ENCODE measurements at places on chromosomes 1 and 21.

- DNase-seq = no peak
Observed at GRCh38 chr1:222061711-222062359, 319.9 kb upstream of the DUSP10 start.

DNA sequence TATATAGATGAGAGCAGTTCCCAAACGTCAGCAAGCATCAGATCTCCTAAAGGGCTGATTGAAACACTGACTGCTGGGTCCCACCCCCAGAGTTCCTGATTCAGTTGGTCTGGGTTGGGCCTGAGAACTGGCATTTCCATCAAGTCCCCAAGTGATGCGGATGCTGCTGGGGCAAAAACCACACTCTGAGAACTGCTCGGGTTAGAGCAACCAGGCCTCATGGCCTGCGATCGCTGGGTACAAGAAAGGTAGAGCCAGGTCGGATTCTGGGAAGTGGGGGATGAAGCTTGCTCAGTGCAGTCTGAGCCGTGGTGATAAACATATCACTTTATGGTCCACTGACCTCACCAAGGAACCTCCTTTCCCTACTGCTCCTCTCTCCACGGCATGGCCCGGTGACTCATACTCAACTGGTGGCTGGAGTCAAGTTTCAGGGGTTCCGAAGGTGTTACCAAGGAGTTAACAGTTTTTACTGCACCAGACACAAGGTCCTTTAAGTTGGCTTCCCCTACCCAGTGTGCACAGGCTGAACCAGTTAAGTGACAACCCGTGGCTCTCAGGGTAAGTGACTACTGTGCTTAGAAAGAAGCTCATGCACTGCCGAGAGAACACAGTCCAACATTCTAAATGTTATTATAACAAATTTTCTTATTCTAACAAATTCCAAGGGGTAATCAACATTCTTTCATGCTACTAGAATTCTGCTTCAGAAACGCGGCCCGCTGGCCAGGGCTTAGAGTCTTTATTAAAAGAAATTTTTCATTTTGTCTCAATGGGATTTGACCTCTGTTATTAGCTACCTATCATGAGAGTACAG lies 153.5 kb downstream of the TGFBR3 start:
- DNase-seq = no peak

- DNase-seq = no peak
Observed at GRCh38 chr1:118275472-118276115, 90.6 kb upstream of the SPAG17 start.

DNA sequence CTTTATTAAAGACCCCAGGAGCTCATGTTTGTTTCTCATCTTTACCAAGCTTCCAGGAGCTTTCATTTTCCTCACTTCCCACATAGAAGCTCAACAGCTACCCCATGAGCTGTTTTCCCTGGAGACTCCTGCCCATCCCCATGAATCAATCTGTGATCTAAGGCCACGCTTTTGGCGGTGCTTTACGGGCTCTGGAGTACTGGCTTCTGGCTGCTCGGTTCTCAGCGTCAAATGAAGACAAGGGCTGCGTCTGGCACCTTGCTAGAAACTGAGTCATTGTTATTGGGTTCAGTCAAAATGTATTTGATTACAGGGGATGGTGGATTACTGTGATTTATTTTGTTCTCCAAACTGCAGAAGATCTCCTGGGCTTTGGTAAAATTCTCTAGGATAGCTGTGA lies 39.9 kb downstream of the ACP6 start:
- DNase-seq = no peak

DNA sequence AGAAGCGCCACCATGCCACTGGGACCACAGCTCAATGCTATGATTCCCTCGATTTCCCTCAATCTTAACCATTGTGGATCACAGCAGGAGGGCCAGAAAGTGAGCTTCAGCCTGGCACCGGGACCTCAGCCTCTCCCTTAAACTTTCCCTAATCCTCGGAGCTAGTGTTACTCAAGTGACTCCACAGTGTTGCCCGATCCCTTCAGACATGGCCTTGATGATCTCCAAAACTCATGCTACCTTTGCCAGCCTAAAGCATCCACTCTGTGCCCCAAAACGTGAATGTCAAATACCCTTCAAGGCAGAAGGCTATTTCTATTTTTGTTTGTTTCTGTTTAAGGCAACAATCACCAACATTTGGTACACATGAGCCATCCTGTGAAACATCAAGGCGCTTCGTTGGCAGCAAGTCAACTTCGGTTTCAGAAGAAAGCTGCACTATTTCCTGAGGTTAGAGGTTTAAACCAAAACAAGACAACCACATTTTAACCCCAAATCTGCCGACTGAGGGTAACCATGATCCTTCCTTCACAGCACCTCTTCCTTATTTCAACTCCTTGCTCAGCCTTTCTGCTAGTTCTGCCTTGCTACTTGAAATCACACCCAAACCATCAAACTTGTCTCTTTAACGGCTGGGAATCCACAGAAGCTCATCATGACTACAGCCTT lies 94.4 kb upstream of the KRTAP19-8 start:
- no peak for DNase-seq

DNA sequence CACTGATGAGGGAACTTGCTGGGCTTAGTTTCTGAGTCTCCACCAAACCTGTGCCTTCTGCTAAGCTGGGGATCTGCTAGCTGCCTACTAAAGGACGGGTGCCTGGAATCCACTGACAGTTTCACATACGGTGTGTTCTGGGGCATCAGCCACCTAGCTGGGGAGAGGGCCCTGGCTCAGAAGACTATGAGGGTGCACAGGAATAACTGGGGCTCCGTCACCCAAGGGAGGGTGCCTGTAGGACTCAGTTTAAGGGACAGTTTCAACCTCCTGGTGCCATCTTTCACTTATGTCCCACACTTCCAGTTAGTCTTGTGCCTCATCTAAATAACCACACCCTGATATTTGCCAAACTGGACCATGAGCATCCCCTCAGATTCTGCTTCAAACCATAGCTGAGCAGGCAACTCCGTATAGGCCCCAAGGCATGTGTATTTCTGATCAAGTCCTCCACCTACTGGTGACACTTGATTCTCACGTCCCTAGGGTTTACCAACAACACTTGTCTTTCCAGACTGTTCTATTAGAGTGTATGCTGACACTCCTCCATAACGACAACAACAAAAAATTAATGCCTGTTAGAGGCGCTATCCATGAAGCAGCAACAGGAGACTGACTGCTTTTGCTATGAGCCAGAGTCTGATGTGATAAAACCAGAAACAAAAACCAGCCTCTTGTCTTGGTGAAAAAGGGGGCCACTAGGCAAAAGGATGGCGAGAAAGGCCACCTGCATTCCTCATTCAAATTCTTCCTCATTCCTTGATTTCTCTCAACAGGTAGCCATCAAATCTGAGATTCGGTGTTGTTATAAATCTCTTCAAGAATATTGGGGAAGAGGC lies 55.0 kb upstream of the PAXBP1 start:
- DNase-seq = peak; percentile 62

DNA sequence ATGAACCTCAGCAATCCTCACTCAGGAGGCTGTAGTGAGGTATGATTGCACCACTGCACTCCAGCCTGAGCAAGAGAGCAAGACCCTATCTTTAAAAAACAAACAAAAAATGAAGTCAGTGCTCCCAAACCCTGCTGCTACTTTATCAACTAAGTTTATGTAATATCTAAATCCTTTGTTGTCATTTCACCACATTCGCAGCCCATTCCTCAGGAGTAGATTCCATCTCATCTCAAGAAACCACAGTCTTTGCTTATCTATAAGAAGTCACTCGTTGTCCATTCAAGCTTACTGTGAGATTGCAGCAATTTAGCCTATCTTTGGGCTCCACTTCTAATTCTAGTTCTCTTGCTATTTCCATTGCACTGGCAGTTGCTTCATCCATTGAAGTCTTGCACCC lies 44.3 kb upstream of the RGL1 start:
- no peak for DNase-seq

DNA sequence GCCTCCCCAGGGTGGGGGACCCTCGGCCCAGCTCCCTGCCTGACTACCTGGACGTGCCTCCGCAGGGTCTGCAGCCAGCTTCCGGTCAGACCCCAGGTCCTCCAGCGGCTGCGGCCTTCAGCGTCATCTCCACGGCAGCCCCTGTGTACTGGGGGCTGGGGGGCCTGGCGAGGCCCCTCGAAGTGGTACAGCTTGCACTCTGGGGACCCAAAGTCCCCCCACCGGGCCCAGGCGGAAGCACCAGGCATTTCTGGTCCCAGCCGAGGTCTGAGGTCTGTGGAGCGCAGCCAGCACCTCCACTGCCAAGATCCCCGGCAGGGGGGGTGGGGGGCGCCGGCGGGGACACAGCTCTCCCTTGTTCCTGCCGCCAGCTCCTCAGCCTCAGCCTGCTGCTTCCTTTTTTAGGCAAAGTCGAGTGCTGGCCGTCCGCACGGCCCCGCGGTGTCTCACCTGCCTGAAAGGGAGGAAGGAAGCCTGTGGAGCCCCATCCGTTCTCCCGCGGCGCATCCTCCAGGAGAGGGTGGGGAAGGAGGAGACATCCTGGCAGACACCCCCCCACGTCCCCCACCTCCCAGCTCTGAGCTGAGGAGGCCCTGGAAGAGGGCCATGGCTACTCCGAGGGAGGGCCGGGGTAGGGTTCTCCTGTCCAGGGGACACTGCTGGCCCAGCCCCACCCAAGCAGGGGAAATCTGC lies 1.2 kb upstream of the VWA1 start:
- DNase-seq = no peak

DNA sequence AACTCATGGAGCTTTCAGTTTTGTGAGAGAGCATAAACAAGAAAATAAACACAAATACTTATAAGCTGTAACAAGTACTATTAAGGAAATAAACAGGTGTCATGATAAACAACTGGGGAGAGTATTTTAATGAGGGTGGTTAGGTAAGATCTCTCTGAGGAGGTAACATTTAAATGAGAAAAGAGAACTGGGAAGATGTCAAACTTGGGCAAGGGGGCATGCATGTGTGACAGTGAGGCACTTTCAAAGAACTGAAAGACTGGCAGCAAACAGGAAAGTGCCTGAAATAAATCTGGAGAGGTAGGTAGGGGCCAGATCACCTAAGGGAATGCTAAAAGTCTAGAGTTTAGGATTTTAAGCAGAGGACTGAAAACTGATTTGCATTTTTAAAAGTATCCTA lies 37.8 kb downstream of the NSL1 start:
- DNase-seq = no peak

DNA sequence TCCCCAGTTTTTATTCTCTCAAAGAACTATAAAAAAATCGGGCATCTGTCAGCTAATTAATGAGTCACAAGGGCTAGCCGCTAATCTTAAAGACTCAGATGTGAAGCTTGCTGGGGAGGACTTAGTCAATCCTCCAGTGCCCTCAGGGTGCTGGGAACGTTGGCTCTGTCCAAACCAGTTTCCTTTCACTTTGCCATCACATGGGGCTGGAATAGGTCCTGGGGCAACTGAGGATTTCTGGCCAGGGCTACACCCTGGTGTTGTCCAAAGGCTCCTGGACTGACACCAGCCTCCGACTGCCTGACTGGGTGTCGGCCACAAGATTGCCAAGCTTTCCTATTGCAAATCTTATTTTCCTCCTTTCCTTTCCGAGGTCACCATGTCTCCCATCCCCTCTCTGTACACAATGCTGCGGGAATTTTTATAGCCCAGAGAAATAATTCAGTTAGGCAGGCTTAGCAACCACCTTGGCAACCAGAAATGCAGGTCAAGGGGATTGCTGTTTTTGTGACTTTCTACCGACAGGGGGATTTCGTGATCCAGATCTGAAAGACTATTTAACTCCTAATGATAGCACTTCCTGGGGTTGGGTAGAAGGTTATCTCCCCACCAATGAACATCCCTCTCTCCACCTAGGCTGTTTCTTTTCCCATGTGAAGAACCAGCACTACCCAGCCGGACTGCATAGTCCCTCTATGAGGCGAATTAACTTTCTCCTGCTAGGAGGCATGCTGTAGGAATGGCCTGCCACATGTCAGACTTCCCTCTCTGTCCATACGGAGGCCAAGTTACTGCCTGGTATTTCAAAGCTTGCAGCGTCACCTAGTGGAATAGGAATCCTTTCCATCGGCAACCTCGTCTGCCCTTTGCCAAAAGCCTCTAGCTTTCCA lies 29.9 kb upstream of the CTBS start:
- DNase-seq = no peak

- no peak for DNase-seq
Observed at GRCh38 chr1:6491480-6491962, at the start of gene PLEKHG5. Gene PLEKHG5, minus strand, starts transcription at chr1:6491667. Its CDS starts 14,096 bp downstream, at chr1:6477571.

GRCh38 chr1:168428063-168428731 lies 115.6 kb downstream of the XCL2 start:
- no peak for DNase-seq

- no peak for DNase-seq
Observed at GRCh38 chr1:162328512-162328911, 48.1 kb downstream of the SPATA46 start.
